ENCODE measurements at places on chromosomes 11 and 22. TPM values are rescaled to one million over a fixed set of nuclear protein-coding genes. Genes with fewer than 3 reads are reported as not detected.

HPS4 gene
- total RNA-seq = 26.5 TPM

OR51Q1 gene
- not detected for total RNA-seq

POU2AF3 gene
- total RNA-seq = not detected

PGA5 gene
- 0.37 TPM for total RNA-seq

OR6T1 gene
- not detected for total RNA-seq

DGCR6 gene
- total RNA-seq = 0.59 TPM

OR5T1 gene
- total RNA-seq = not detected

ADM2 gene
- 0.39 TPM for total RNA-seq

SMIM35 gene
- not detected for total RNA-seq

CHADL gene
- total RNA-seq = 0.37 TPM

NPAS4 gene
- total RNA-seq = not detected

UQCR10 gene
- 54.7 TPM for total RNA-seq

ACTN3 gene
- under 0.01 TPM for total RNA-seq

LMNTD2 gene
- total RNA-seq = under 0.01 TPM

C11orf16 gene
- total RNA-seq = not detected

DAGLA gene
- total RNA-seq = 3.1 TPM

SYT7 gene
- total RNA-seq = 7.4 TPM

TTC36 gene
- 0.20 TPM for total RNA-seq

GPR83 gene
- under 0.01 TPM for total RNA-seq

OR2D2 gene
- total RNA-seq = 0.78 TPM

RASSF7 gene
- total RNA-seq = 1.6 TPM

ARL2 gene
- 46.7 TPM for total RNA-seq
